Cerebellar nuclear complex (tissue), 1 donor: ENCODE measurements at places on chromosomes 1 and 21.

DNA sequence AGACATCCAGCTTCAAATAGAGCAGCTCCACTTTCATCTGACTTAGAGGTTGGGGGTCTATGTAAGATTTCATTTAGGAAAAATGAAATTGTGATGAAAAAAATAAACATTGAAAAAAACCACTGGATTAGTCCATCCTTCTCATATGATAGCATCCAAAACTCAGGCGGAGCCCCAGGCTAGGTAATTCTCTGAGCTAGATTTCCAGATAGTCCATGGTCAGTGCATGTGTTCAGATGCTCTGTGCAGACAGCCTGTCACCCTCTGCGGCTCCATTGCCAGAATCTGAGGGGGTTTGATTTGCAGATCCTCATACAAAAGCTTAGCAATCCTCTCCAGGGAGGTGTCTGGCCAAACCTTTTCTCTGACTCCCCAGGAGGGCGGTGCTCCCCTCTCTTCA lies 49.2 kb downstream of the C8B start:
- DNase-seq, result no peak

DNA sequence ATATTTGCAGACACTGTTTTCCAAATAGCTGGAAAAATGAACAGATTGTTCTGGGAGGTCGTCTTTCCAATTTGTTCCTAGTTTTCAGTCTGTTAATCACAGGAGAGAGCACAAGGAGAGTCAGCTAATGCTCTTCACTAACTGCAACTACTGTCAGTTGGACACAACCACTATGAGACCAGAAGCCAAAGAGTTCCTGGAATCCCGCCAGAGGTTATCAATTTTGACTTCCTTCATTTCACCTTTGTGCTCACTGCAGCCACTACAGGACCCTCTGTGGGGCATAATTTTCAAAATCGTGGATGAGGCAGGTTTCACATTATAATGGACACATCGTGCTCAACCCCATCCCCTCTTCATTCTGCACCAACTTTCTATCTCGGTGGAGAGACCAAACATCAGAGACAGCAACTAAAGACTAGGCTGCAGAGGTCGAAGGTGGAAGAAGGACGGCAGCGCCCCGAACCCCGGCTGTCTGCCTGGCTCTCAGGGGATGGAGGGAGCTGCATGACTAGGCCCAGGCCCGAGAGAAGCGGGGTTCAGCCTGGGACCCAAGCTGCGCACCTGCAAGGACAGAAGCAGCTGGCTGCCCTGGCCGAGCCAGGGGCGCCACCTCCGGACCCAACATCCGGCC lies 602 bp downstream of the KIAA0319L start:
- no peak for DNase-seq

- DNase-seq, result no peak
Measured at GRCh38 chr1:117838911-117839310, 90.5 kb downstream of the GDAP2 start.

- DNase-seq, result no peak
Measured at GRCh38 chr1:222459652-222460051, 88.3 kb downstream of the HHIPL2 start.

- DNase-seq, result no peak
Measured at GRCh38 chr1:72649211-72649888, 367.0 kb upstream of the NEGR1 start.

GRCh38 chr1:225777058-225777582 lies 506 bp upstream of the SRP9 start:
- no peak for DNase-seq

DNA sequence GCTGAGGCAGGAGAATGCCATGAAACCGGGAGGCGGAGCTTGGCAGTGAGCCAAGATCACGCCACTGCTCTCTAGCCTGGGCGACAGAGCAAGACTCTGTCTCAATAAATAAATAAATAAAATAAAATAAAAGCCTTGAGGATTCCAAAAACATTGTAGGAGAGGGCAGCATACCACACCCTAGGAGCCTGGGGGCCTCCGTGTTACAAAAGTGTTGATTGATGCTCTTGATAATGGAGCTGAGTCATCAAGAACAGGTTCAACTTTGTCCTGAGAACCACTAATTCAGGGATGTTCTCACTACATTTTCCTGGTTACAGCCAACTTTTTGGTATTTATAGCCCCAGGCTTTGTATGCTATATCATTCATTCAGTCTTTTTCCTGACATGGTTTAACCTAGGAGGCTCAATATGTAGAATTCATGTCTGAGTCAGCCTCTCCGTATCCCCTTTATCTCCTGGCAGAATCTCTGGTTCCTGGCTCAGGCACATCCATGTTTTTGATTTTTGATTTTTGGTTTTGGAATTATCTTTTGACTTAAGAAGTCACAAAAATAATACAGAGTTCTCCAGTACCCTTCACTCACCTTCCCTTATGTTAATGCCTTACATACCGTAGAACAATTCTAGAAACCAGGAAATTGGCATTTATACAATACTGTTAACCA lies 69.4 kb downstream of the LRRC8D start:
- no peak for DNase-seq

DNA sequence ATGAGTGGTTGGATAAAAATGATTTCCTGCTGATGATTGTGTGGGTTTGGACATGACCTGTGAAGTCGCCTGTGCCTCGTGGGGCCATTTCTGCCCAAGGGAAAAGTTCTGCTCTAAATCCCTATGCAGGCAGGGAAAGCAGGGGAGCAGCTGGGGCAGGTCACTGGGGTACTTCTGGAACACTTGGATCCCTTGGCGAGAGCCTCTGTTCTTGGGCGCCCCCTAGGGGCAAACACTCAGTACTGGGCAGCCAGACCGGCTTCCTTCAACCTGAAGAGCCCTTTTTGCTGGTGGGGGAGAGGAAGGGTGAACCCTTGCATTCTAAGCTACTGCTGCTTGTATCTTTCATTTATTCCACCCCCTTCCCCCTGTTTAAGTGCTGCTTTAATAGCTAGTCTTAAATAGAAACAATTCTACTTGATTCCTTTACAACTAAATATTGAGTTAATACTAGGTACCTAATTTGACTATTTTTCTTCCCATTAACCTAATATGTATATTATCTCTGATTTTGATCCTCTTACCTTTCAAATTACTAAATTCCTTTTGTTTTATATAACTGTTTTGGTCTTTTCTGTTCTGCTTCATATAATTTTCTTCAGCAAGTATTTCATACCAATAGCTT lies 5.1 kb upstream of the CLEC20A start:
- no peak for DNase-seq

GRCh38 chr1:81470275-81470674 lies 330.5 kb upstream of the ADGRL2 start:
- no peak for DNase-seq

DNA sequence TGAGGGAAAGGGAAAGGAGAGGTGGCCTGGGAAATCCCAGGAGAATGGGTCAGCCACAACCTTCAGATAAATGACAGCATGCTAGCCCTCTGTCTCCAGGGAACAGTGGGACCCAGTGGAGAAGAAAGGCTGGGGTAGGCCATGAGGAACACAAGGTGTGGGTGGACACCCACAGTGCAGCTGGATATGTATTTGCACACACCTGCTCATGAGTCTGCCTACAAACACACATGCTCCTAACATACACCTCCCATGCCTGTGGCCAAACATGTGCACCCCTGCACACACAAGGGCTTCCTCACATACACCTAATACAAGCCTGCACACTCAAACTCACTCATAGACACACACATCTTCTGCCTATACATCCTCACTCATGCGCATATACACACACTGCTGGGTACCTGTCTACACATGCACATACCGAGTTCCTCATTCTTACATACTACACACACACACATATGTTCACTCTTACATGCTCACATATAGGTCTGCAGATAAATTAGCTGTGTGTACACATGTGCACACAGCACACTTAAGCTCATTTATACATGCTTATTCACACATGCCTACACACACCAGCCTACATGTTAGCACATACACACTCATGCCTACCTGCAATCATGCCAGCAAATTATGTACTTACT lies 3.6 kb downstream of the C1orf216 start:
- no peak for DNase-seq

GRCh38 chr1:167483790-167484189 lies 34.5 kb downstream of the CD247 start:
- no peak for DNase-seq

GRCh38 chr1:20386323-20387081 lies 95.8 kb downstream of the VWA5B1 start:
- DNase-seq, result no peak

DNA sequence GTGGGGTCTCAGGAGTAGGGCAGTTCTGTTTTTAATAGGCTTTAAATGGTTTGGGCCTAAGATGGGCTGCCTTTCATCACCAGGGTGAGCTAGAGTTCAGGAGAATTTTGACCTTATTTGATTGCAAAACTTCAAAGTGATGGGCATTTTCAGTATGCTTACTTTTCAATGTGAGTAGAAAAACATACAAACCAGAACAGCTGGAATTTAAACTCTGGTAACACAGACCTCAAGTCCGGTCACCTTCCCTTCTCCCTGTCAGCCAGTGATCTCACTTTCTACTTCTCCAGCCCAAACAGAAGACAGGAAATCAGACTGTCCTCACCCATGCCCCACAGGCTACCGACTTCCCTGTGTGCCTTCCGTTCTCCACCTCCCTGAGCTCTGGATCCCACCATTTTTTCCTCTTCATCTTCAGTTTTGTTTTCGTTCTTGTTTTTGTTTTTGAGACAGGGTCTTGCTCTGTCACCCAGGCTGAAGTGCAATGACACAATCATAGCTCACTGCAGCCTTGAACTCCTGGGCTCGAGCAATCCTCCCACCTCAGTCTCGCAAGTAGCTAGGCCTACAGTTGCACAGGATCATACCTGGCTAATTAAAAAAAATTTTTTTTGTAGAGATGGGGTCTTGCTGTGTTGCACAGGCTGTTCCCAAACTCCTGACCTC lies 374.0 kb downstream of the CAMTA1 start:
- no peak for DNase-seq

- DNase-seq, result no peak
Measured at GRCh38 chr21:43959231-43960116, 52.6 kb upstream of the TRAPPC10 start.

DNA sequence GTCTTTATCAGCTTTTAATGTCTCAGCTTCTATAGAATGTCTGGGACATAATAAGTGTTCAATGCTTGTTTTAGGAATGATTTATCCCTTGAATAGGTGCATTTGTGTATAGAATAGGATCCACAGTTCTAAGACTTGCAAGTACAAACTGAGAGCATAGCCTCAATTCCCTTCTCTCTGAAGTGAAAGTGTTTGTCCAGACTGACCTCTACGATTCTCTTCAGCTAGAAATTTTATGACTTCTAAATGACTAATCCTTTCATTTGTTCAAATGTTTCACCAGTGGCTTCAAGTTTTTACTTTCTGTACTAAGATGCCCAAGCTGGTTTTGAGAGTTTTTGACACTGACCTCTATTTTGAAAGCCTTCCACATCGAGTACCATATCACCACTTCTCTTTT lies 608.2 kb upstream of the ADGRL4 start:
- DNase-seq, result no peak

- DNase-seq, result no peak
Measured at GRCh38 chr1:199837321-199837720, 190.2 kb upstream of the NR5A2 start.

DNA sequence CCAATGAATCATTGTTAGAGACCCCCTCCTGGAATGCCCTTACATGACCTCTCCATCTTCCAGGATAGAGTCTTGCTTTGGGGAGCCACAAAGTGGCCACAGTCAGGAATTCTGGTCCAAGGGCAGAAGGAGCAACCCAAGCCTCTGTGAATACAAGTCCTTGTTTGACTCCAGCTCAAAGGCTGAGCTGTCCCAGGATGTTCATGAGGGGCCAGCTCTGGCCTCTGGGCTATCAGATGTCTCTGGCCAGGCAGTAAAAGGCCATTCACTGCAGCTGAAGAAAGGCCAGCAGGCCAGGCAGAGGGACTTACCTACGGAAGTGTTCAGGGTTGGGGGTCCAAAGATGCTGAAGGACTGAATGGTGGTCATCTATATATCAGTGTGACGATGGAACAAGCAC lies 98.3 kb upstream of the IPO9 start:
- no peak for DNase-seq

DNA sequence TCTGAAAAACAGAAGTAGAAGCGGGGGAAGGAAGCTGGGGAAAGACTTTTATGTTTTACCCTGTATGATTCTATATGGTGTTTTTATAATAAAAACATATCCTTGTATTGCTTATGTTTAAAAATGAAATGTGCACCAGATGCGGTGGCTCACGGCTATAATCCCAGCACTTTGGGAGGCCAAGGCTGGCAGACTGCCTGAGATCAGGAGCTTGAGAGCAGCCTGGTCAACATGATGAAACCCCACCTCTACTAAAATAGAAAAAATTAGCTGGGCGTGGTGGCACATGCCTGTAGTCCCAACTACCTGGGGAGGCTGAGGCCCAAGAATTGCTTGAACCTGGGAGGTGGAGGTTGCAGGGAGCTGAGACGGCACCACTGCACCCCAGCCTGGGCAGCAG lies 155.4 kb downstream of the SMYD3 start:
- DNase-seq, result no peak

- DNase-seq, result no peak
Measured at GRCh38 chr1:41317361-41317760, 43.9 kb upstream of the FOXO6 start.

GRCh38 chr1:161100556-161100955 lies 2.4 kb downstream of the KLHDC9 start:
- DNase-seq, result no peak

GRCh38 chr1:34896612-34897011 lies 32.8 kb downstream of the DLGAP3 start:
- DNase-seq, result no peak

DNA sequence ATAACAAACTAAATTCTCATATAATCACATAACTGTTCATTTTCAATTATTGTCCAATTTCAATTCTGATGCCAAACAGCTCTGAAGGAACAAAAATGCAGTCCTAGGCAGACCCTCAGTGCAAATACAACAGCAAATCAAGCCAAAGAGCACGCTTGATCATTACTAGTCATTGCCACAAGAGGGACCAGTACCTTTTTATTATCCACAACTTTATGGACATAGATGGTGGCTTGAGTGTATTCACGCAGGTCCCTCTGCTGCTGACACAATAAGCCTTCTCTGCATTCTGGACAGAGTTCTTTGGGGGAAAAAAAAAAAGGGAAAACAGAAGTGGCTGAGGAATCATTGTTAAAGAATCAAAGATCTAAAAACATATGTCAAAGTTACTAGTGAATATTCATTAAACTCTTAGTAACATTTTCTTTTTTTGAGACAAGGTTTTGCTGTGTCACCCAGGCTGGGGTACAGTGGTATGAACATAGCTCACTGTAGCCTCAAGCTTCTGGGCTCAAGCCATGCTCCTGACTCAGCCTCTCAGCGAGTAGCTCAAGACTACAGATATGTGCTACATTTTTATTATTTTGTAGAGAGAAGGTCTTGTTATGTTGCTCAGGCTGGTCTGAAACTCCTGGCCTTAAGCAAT lies 34.3 kb upstream of the RAP1GAP start:
- DNase-seq, result no peak

- no peak for DNase-seq
Measured at GRCh38 chr1:174053826-174054225, 31.7 kb upstream of the RC3H1 start.

DNA sequence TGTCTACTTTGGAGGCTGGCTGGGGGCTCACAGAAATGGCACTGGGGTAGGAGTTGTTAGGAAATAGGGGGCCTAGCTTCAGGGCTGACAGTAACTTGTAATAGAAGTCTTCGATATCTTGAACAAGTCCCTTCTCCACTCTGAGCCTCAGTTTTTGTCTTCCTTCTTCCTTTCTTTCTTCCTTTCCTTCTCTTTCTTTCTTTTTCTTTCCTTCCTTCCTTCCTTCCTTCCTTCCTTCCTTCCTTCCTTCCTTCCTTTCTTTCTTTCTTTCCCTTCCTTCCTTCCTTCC lies 12.9 kb downstream of the BTG2 start:
- DNase-seq, result no peak
